ENCODE measurements at places on chromosomes 1 and 21.

DNA sequence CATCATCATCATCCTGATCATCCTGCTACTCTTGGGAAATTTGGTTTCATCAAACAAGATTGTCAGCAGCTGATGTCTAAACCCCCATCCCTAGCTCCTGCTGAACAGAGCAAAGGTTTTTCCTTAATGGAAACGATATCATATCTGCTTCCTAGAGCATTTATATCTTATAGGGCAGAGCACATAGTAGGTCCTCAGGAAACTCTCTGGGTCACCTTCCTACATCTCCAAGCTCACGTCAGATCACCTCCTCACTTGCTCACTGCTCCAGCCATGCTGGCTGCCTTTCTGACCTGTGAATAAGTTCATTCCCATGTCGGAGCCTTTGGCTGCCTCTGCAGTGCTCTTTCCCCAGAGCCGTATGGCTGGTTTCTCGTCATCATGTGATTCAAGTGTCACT lies 10.4 kb downstream of the FBXO2 start:
- no peak for DNase-seq

GRCh38 chr1:217457016-217457415 lies 173.9 kb downstream of the GPATCH2 start:
- DNase-seq: no peak

DNA sequence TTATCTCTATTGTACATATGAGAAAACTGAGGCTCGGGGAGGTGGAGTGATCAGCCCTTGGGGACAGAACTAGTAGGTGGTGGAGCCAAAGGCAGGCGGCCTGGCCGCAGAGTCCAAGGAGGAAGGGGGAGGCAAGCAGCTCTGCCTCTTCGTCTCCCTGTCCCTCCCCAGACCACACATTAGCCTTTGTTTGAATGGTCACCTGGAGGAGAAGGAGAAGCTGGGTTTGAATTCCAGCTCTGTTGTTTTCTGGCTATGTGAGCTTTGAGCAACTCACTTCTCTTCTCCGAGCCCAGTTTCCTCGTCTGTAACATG lies 21.4 kb upstream of the LAPTM5 start:
- no peak for DNase-seq

DNA sequence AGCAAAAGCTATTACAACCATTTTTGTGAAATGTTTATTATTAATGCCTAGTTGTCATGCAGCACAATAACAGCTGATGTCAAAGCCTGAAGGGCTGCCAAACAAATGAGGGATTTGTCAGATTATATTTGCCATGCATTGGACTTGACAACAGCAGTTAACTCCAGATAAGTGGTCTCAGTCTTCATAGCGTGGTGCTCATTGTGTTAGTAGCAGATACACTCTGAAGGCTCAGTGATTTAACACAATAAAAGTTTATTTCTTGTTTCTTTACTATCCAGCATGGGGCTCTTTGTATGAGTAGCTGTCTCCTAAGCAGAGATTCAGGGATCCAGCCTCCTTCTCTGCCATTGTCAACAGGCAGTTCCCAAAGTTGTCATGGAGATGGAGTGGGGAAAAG lies 76.0 kb upstream of the PTGFRN start:
- DNase-seq: no peak

DNA sequence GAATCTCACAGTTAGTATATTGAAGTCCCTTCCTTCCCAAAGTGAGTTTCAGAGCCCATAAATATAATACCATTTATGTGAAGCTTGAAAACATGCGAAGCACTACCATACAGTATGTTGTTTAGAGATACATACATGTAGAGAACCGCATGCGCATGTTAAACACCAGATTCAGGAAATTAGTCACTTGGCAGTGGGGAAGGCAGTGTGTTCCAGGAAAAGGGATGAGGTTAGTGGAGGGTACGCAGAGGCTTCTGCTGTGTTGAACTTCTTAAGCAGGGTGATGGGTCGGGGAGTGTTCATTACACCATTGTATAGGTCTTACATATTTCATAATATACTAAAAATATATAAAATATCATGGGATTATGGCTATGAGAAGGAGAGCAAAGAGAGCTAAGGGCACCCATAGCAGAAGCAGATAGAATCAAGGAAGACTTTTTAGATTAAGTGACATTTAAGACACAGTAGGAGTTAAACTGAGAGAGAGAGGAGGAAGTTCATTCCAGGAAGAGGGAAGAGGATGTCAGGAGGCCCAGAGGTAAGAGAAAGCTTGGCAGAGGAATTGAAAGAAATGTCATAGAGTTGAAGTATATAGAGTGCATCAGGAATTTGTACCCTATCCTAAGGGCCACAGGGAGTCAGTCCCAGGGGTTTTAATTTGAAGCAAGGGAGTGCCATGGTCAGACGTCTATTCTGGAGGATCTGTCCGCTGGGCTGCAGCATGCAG lies 43.5 kb upstream of the SARS1 start:
- DNase-seq: no peak

GRCh38 chr1:200288226-200288625 lies 121.6 kb downstream of the ZNF281 start:
- no peak for DNase-seq

GRCh38 chr21:43905726-43906455 lies 40.9 kb downstream of the AGPAT3 start:
- DNase-seq: no peak

DNA sequence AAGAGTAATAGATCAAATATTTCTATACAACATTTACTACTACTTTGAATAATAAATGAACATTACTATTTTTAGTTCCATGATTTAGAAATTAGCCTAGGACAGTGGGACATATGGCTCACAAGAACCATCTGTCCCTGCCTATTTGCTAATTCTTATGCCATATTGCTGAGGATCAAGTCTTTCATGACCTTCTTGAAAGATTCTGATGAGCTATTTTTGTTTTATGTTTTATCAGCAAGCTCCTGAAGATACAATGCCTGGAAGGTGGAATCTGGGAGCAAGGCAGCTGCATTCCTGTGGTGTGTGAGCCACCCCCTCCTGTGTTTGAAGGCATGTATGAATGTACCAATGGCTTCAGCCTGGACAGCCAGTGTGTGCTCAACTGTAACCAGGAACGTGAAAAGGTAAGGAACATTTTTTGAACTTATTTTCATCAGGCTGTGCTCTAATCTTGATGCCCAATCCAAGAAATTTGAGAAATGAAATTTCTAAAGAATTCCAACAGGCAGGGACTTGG lies 326.7 kb downstream of the PAPPA2 start:
- no peak for DNase-seq

DNA sequence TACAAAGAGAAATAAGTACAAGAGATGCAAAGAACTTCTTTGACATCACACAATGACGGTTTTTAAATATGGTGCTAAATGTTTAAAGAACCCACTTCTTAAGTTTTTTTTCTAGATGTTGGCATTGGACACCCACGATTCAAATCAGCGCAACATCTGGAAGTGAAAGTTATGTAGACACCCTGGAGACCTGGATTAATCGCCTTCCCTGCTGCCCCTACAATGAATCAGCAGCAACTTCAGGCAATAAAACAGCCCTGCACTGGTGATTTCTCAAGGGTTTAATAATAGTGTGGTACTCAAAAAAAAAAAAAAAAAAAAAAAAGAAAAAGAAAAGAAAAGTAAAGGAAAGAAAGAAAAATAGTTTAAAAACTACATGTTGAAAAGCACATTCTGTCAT lies 248.3 kb downstream of the NUF2 start:
- DNase-seq: no peak

DNA sequence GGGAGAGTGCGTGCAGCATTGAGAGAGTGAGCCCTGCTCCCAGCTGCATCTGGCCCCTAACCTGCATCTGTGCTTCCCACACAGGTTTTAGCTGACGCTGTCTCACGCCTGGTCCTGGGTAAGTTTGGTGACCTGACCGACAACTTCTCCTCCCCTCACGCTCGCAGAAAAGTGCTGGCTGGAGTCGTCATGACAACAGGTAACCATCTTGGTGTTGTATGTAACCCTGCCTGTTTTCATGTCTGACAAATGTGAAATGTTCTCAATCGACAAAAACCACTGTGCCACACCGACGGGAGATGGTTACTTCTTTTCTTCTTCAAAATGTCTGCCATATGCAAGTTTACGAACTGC lies 105.8 kb downstream of the ADARB1 start:
- no peak for DNase-seq

DNA sequence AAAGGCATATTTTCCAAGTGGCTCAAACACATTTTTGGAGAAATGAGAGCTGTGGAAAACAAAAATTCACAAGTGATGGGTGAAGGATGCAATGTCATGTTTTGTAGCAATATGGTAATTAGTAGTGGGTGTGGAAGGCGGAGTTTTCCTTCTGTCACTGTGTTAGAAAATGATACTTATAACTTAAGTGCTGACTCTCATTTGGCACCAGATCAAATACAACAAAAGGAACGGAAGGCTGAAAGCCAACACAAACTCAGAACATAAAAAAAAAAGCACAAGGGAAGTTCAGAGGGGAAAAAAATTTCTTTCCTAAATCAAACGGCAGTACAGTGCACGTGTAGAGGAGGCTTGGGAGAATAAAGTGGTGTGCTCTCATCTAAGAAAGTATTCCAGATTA lies at the start of gene TNFSF18:
TSS of gene TNFSF18 (minus strand) at position 77 of the 400 bp plus-strand sequence. CDS start at position 32, 45 bp downstream.
- DNase-seq: no peak

DNA sequence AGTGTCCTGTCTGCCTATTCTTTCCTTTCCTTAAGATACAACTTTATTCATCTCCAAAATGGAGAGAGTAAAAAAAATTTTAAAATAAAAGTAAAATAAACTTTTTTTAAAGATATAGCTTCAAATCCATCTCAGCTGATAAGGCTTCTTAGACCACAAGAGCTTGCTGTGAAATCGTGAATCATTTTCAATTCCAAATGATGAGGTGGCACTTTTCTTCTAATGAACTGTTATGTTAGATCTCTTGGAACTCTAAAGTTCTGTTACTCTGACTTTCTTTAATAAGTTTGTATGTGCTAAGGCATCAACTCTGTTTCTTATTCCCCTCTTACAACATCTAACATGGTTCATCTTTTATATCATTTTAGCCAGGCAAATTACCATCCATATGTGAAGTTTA lies 4.5 kb downstream of the SH3GLB1 start:
- DNase-seq: no peak

DNA sequence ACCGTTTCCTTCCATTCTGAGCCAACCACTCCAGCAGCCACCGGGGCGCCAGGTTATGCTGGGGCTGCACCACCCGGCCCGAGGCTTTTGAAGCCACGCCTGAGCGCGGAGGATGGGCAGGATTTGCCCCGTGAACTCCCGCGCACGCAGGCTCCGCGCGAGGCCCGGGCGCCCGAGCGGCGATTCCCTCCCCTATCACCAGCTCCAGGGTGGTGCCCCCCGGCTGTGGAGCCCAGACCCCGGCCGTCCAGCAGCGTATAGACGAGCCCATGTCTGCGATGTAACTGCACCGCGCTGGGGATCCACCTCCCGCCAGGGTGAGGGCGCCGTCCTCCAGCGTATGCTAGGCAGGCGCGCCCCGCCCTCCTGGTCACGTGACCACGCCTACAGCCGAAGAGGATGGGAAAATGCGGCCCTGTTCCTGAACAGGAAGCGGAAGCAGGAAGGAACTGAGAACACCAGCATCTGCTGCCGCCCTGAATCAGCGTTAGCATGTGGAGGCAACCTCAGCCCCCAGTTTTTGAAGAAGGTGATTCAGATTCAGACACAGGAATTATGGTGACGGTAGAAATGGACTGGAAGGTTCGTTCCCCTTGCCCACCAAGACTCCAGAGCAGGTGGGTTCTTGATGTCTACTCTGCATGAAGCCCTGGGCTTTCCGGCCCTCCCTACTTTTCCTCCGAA lies 46.0 kb downstream of the VPS26C start:
- peak; percentile 88 for DNase-seq

- DNase-seq: no peak
These were observed 7.2 kb upstream of the IGSF3 start for GRCh38 chr1:116674751-116675150.

DNA sequence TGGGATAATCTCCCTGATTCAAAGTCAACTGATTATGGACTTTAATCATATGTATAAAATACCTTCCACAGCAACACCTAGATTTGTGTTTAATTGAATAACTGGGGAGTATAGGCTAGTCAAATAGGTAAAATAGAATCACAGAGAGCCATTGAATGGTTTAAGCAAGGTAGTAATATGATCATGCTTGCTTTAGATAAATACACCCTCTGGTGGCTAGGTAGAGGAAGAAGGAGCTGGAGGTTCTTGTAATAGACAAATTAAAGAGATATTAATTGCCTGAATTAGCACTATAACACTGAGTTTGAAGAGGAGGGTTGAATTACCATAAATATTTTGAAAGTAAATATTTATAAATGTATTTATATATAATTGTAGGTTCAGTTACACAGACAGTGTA lies 40.3 kb downstream of the DIRAS3 start:
- DNase-seq: peak; percentile 7

- no peak for DNase-seq
These were observed 82.1 kb upstream of the KIF1B start for GRCh38 chr1:10128101-10128765.

DNA sequence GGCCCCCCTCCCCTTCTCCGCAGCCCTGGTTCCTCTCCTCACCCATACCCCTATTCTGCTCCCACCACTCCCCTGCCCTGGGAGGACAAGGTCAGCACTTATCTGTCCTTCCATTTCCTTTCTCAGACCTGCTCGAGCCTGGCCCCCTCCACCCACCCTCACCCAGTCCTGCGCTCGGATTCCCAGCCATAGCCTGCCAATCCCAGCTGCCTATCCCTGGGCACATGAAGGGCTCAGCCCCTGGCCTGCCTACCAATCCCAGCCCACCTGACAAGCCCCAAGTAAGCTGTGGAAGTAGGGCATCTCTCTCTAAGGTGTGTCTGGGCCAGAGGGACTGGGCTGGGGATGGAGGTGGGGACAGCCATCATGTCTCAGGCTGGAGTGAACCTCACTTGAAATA lies 5.4 kb downstream of the BLACAT1 start:
- DNase-seq: no peak

DNA sequence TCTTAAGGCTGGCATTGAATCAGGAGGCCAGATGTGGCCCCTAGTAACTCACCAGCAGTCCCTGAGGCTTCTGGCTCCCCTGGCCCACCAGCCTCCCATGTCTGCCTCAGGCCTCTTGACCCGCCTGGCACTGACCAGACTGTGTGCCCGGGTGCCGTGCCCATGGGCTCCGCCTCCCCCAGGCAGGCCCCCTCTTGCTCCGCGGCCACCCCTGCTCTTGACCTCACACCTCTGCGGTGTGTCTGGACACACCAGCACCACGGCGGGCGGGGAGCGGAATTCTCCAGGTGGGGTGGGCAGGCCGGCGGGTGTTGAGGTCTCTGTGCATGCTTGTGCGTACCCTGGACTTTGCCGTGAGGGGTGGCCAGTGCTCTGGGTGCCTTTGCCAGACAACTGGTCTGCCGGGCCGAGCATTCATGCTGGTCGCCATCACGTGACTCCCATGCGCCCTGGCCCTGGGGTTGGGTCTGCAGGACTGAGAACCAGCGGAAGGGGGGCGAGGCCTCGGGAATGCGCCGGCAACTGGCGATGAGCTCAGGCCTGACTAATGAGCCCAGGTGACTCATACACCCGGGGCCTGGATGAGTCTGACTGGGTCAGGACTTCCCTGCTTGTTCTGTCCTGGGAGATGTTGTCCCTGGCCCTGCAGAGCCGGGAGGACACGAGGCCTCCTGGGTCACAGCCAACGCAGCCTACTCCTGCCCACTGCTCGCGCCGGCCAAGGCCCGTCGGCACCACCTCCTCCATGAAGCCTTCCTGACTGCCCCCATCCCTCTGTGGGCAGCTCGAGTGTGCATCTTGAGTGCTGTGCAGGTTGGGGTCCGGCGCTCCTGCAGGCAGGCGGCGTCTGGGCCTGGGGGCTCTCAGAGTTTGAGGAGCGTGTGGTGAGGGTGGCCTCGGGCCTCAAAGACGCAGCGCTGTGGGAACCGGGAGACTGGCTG lies 22.6 kb downstream of the COL18A1 start:
- peak; percentile 70 for DNase-seq

All from frontal cortex (tissue), 4 donors.